ENCODE measurements at places on chromosomes 12 and 14.

DNA sequence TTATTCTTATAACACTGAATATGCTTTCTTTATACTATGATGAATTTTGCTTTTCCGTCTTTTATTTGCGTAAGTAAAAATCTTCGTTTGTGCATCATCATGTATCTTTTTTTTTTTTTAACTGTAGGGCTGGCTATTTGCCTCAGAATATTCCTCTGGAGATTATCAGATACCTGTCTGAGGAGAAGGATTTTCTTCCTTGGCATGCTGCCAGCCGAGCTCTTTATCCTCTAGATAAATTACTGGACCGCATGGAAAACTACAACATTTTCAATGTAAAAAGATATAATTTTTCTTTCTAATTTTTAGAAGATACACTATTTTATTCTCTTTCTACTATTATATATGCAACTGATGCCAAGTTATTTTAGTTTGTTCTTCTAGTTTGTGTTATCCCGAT lies 346.6 kb downstream of the TRHDE start:
- no peak for DNase-seq

DNA sequence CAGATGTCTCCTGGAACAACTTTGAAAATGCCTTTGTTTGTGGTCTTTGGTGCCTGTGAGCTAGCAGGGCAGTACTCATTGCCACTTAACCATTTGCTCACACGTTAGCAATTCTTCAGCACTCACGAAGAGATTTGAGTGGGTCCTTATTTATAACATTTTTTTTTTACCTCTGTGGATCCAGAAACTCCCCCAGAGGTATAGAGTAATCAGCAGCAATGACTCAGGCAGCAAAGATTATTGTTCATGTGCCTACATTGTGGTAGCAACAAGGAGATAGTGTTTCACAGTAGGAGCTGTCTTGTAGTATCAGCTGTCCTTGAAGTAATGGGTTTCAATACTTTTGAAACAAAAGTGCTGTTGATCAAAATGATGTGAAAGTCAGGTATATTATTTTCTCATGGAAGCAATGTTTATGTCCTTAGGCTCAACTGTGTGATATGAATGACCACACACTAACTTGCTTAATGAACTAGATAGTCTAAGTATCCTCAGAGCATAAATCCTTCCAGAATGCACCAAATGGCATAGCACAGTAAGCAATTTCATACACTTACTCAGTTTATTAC lies 304.1 kb downstream of the EGLN3 start:
- DNase-seq = no peak

DNA sequence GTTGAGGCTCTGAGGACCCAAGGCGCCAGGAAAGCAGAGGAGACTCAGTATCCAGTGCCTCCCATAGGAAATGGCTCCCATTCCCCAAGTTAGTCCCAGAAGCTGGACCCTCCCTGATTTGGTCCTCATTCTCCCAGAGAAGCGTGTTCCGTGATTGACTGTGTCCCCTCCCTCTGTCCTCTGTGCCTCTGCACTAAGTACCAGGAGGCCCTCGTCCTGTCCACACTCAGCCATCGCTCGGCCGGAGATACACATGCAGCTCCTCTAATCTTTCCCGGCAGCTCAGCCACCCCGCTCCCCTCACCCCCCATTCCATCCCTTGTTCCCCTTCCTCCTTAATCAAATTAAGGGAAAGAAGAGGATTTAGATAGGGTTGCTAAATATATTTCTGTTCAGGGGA lies 28.3 kb upstream of the ATP2A2 start:
- DNase-seq = no peak

- no peak for DNase-seq
Observed at GRCh38 chr12:60144395-60144794, 548.6 kb downstream of the SLC16A7 start.

- no peak for DNase-seq
Observed at GRCh38 chr12:106135781-106136180, 3.0 kb downstream of the NUAK1 start.

DNA sequence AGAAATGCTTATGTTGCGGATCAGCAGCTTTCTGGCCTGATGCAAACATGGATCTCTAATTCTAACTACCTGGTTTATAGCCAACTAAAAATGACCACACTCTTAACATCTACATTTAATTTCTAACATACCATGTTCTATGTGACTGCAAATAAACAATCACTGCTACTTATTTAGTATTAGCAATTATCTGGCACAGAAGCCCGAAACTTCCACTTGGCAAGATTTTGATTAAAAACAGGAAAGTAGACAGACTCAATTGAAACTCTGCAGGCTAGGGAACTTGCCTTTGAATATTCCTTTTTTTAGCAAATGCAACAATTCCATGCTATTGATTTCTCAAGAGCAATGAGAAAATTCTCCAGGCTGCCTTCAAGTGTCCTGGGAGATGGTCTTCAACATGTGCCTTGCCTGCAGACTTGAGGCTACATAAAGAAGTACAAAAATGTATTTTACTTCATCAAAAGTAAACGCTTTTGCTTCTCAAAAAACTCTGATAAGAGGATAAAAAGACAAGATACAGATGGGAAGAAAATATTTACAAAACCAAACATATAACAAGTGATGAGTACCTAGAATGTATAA lies 9.1 kb upstream of the TMCC3 start:
- no peak for DNase-seq

DNA sequence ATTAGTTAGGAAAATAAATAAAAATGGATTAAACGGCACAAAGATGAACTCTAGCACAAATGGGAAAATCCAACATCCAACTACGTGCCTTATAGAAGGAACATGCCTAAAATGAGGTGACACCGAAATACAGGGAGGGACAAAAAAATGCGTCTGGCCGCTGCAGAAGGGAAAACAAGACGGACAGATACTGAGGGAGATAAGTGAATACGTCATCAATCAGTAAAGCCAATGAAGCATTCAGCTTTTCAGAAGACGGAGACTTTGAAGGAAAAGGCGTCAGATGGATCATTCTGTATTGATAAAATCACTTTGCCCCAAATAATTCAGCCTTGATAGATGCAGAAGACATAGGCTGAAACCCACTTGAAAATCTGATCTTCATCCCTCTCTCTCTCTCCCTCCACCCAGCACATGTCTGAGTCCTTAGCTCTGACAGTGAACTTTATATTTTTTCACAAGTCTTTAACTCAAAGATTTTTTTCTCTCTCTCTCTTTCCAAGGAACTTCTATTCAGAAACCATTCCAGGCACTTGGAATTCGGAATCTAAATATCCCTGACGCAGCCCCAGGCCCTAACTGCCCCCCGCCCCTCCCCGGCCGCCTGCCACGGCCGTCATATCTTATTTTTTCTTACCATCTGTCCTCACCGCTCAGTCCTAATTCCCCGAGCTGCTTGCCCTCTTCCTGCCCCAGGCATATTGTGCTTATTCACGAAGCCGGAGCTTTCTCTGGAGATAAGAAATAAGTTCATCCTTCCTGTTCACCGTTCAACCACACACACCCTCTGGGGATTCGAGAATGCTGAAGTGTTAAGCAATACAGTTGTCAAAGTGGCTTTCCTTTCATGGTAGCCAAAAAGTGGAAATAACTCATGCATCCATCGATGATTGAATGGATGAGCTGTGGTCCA lies 35.5 kb upstream of the RFLNA start:
- DNase-seq = no peak

Measured in stimulated activated CD8-positive, alpha-beta memory T cell treated with anti-CD3 and anti-CD28 coated beads, Interleukin-2, amount 100 ng/mL, for 1 hour (primary cell).